ENCODE measurements at places on chromosomes 7 and 10.

GRCh38 chr7:84042110-84042539, 152.5 kb downstream of the SEMA3A start:
- DNase-seq, result no peak

DNA sequence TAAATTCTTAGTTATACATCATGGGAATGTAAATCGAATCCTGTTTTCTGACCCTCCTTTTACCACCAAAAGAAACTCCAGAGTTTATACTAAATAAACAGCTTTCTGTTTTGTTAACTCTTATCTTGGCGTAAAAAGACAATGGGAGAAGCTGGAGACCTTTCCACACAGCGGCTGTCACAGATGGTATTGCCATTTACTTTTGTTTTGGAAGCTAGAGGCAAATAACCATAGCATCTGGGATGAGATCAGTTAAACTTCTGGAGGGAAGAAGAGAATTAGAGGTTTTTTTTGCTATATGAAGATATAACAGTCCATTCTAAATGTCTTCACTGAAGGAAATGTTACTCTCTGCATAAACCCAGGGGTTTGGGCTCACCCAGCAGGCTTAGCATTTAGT, 258.9 kb downstream of the REEP3 start:
- no peak for DNase-seq

DNA sequence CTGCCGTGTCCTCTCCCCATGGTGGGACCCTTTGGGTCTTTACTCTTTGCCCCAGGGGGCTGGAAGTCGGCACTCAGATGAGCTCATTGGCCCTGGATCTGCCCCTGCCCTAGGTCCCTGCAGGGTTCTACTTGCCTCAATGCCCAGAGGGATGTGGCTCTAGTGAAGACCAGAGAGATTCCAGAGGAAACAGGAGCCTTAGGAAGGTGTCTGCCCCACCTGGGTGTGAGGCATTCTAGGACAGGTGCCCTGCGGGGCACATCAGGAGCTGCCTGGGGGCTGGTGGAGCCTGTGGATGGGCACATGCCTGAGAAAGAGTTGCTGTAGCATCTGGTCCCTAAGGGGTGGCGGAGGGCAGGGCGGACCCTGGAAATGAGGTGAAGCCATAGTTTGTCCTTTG, 128.6 kb downstream of the ADCY1 start:
- no peak for DNase-seq

- DNase-seq, result no peak
Observed at GRCh38 chr10:127978481-127978880, 71.6 kb downstream of the PTPRE start.

DNA sequence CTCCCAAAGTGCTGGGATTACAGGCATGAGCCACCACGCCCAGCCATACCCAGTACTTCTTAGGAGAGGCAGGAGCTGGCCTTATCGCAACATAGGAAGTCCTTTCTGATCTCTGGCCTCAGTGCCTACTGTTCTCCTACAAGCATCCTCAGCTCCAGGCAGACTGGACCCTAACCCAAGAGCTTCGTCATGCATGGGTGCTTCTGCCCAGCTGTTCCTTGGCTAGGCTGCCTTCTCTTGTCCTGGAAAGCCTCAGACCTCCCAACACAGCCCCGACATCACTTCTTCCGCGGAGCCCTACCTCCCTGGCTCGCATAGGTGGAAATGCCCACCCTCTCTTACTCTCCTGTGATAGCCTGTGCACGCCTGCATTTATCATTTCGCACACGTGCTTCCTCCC, 15.8 kb downstream of the BCL7B start:
- DNase-seq, result no peak

DNA sequence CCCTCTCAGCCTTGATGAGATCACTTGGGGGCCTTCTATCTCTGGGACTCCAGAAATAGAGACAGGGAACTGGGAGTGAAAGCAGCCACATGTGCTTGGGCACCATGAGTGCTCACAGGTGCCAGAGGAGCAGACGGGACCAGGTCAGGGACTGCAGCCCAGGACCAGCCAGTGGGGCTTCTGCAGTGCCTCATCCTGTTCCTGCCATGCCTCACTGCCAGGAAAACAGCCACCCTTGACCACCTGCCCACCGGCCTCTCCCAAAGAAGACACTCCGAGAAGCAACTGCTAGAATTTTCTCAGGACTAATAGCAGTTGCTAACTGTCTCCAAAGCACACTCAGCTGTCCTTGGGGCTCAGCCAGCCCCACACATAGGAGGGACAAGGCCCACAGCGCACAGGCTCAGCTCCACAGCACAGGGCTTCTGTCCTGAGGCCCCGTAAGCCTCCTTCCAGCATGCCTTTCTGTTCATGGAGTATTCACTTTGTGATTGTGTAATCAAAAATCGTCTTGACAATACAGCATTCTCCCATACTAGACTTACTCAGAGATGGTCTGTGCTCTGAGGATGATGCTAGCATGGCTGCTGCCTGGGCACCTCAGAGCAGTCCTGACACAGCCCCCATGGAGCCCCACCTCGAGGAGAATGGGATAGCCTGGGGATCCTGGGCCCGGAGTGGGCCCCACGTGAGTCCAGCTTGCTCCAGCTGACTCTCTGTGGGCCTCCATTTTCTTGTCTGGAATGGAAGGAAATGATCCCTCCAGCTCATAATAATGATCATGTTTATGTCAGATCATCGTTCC, 115.7 kb upstream of the RET start:
- DNase-seq, result no peak

GRCh38 chr10:78954689-78955088, 114.1 kb upstream of the ZMIZ1 start:
- DNase-seq, result no peak
